ENCODE measurements at places on chromosomes 6 and 20.
A peak's percentile ranks its signal among the peaks of the same experiment; 100 is the strongest.

- no peak for DNase-seq
These were observed 12.5 kb downstream of the UTRN start for GRCh38 chr6:144297511-144298100.

DNA sequence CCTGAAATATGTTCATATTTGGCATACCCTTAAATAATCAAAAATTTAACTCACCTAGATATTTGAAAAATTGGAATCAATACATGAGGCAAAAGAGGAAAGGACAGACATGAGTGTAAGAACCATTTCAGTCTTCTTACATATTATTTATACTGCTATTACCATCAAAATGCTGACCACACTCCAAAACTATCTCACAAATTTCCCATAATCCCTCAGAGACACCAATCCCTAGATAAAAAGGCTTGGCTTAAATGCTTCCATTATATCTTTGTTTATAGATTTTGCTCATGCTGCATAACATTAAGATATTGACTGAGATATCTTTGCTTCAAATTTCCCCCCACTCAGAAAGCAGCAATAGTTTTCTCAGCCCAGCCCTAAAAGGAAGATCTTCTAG is 11.7 kb upstream of the NT5DC1 start:
- no peak for DNase-seq

GRCh38 chr6:73200735-73201134 is 24.6 kb downstream of the KHDC1L start:
- DNase-seq: peak; percentile 12

GRCh38 chr6:127776320-127776719 is 124.5 kb downstream of the THEMIS start:
- no peak for DNase-seq

DNA sequence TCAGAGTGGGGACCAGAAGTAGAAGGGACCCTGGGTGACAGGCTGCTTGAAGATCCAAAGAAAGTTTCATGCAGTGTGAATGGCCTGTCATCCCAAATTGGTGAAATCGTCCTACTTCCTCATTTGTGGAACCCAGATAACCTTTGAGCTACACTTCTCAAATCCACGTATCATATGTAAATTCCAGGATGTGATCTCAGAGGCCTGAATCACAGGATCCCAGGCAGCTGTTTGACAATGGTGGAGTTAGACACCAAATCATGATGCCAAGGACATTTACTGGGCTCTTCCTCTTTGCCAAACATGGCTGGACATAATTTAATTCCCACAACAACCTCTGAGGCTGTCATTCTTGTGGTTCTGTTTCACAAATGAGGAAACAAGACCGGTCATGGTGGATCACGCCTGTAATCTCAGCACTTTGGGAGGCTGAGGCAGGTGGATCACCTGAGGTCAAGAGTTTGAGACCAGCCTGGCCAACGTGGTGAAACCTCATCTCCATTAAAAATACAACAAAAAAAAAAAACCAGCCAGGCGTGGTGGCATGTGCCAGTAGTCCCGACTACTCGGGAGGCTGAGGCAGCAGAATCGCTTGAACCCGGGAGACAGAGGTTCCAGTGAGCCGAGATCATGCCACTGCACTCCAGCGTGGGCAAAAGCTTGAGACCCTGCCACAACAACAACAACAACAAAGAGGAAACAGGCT is 39.9 kb upstream of the TTPAL start:
- peak; percentile 19 for DNase-seq

DNA sequence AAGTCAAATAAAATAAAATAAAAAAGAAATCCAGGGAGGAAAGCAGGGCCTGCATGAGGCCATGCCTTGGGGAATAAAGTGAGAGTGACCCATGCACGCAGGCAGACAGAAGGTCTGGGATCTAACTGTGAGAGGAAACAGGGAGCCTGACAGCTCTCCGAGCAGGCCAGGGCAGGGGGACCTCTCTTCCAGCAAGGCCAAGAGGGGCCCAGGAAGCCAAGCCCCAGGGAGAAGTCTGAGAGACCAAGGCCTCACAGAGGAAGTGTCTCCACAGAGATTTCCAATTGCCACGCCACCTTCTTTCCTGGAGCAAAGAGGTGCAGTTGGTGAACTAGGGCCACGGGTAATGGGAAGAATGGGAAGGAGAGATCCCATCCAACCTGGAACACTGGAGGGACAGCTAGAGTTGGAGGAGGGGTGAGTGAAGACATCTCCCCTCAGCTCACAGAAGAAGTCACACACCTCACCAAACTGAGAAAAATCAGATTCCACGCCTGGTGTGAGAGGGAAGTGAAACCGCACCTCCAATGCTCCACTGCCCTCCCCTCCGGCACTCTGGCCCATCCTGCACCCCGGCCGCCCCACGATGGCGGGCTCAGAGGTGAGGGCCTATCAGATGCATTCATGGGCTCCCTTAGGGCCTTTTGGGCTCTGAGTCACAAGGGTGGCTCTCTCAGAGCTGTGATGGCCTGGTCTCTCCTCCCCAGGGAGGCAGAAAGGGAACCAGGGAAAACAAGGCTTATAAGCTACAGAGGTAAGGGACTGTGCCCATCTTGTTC is 25.1 kb upstream of the TAF8 start:
- no peak for DNase-seq

DNA sequence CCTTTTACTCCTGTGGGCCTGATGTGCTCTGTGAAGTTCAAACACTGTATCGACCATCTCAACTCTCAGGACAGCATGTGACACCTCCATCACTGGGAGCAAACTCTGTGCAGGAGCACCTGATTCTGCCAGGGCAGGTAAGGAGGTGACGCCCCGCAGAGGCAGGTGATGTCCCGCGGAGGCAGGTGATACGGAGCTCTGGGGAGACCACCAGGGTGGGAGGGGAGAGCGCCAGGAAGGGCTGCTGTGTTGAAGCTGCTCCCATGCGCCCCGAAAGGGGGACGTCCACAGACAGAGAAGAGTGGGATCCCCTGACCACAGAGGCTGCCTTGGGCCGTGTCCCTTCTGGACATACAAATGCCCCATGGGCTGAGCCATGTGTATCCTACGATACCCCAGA is 58.3 kb downstream of the DACT2 start:
- DNase-seq: no peak

DNA sequence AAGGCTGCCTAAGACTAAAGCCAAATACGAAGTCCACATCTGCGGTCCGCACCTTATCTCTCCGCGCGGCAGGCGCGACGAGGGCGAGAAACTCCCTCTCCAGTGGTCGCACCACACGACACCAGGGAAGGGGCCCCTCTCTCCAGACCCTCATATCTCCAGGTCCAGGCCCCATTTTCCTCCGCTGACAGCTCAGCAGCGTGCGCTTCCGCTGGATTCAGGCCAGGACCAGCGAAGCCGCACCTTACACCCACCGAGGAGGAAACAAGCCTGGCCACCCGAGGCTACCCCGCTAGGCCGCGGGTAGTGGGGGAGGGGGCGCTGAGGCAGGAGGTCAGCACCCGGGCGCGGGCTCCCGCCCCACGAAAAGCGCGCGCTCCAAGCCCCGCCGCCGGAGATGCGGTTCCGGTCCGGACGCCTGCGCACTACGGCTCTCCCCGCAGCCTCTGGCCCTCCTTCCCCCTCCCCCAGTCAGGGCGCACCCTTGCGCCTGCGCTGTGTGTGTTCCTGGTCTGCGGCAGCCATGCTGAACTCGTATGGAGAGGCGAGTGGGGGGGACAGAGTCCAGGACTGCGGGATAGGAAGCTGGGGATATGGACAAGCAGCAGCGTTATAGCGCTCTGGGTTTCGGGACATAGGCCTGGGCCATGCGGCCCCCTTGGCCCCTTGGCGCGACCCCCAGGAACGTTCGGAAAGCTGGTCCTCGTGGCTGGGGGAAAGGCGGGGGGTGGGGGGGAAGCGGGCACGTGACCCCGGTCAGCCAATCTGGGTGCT is at the start of gene BRD2:
Gene BRD2, plus strand, starts transcription at position 502 of the 774 bp plus-strand sequence. CDS start 4,305 bp downstream, outside the sequence.
- DNase-seq: peak; percentile 94

GRCh38 chr6:120556491-120556890 is 777.8 kb downstream of the TBC1D32 start:
- DNase-seq: no peak

GRCh38 chr6:131997429-131998153 is 46.4 kb upstream of the CCN2 start:
- DNase-seq: no peak

GRCh38 chr20:62666736-62667529 is 24.6 kb downstream of the SLCO4A1 start:
- no peak for DNase-seq

GRCh38 chr6:135852746-135853145 is 1.2 kb downstream of the PDE7B start:
- no peak for DNase-seq
